ENCODE measurements at places on chromosomes 12 and 14. TPM values are rescaled to one million over a fixed set of nuclear protein-coding genes. Genes with fewer than 3 reads are reported as not detected.

KRT85 gene
- not detected for total RNA-seq

GRCh38 chr14:59363531-59364226 lies 101.5 kb downstream of the GPR135 start:
- no peak for DNase-seq

DNA sequence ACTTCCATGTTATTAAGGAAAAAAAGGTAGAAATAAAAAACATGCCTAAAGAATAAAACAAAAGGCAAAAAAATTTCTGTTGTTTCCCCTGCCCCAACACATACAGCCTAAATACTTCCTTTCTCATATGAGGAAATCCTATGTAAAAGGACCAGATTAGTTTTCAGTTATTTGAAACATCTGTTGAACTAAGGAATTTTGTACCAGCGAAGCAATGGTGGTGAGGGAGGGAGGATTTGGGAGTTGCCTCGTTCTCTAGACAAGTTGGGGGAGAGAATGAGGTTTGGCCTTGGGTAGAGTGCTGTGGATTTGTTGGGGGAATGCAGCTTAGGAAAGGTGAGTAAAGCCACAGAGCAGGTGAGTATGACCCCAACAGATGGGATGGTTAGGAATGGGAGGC lies 141.5 kb upstream of the RFLNA start:
- DNase-seq = no peak

GRCh38 chr12:58703866-58704265 lies 216.4 kb downstream of the LRIG3 start:
- DNase-seq = no peak

DNA sequence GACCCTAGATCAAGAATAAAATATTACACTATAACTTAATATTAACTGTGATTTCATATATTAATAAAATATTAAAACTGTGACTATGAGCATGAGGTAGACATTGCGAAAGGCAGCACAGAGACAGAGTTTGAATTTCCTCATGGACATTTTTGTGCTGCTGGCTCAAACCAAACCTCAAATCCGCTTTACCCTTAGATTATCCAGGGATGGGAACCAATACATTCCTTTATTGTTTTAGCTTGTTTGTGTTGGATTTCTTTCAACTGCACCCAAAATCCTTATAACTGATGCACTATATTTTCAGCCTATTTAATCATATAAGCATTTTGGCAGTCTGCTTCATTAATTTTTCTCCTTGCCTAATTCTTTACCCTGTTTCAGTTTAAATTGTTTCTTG lies 436.7 kb downstream of the ATP23 start:
- no peak for DNase-seq

DNA sequence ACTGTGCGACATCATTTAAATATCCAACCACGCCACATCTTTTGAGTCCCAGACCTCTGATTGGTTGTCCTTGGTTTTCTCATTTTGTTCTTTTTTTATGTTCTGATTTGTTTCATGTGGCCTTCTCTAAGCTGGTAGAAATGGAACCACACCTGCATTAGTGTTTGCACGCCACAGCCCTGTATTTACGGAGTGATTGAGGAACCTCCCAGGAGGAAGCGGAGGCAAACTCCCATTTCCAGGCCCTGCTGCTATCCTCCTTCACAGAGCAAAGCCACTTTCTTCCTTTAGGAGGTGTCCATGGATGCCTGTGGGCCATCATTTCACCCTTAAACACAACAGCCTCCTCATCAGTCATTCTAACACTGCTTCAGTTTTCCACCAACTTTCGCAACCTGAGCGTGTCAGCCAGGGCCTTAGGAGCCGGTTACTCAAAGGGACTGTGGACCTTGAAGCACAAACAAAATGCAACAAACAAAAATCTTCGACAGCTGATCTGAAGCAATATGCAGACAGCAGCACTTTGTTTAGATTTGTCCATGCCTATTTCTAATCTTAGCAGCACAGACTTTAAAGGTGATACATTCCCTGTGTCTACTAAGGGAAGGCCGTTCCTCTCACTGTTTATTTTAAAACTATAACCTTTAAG lies 1258.1 kb upstream of the TMEM132C start:
- no peak for DNase-seq

DNA sequence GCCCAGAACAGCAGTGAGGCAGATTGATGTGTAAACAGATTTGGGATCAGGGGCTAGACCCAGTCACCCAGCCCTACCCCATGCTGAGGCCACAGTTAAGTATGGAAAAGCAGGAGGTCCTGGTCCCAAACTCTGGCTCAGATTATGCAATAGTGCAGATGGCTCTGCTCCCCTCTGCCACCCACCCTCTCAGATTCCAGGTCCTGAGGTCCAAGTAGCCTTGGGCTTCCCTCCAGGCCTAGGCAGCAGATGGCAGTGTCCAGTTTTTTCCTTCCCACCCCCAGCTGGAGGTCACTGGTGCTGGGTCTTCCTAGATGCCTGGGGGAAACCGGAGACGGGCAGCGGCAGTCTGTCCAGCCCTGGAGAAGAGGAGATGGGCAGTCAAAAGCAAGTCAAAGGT lies 2.8 kb upstream of the DHH start:
- no peak for DNase-seq

DNA sequence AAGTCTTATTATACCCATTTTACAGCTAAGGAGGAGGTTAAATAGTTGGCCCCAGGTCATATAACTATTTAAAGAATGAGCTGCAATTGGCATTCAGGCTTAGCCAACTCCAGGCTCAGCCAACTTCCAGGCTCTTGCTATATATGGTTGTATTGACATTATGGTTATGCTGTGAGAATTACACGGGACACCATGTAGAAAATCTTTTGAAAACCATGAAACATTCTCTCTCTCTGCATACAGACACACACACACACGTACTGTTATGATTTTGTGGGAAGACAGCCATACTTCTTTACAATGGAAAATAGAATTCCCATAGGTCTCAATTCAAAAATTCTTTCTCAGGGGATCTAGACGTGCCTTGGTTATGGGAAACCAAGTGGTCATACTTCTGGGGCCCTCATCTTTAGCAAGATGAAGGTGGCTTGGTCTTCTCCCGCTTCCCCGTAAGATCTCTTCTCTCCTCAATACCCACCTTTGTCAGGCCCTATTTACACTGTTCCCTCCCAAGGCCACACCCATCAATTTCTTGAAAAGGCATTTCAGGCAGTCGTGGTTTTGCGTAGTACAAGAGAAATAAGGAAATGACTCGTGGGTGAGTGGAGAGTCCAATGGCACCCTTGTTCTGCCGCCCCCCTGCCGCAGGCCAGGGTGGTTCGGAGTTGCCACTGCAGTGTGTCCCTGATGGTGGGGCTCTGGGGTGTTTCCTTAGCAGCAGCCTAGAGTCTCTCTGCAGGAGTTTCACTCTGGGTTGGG lies 10.0 kb upstream of the GPRC5A start:
- peak; percentile 81 for DNase-seq

DNA sequence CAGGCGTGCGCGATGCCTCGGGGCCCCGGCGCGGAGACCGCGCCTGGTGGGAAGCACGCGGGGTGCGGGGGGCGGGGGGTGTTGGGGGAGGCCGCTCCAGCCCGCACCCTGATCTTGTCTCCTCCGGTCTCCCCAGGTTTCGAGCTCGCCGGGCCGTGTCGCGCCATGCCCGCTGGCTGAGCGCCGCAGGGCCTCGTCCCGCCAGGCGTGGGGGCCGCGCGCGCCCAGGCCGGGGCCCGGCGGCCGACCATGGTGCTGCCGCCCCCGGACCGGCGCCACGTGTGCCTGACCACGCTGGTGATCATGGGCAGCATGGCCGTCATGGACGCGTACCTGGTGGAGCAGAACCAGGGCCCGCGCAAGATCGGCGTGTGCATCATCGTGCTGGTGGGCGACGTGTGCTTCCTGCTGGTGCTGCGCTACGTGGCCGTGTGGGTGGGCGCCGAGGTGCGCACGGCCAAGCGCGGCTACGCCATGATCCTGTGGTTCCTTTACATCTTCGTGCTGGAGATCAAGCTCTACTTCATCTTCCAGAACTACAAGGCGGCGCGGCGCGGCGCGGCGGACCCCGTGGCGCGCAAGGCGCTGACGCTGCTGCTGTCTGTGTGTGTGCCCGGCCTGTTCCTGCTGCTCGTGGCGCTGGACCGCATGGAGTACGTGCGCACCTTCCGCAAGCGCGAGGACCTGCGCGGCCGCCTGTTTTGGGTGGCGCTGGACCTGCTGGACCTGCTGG lies 2.4 kb downstream of the TMEM121 start:
- no peak for DNase-seq

GRCh38 chr12:25491396-25492325 lies 61.4 kb downstream of the LMNTD1 start:
- no peak for DNase-seq

- DNase-seq = no peak
Observed at GRCh38 chr14:91774140-91775096, 42.5 kb upstream of the CATSPERB start.

DNA sequence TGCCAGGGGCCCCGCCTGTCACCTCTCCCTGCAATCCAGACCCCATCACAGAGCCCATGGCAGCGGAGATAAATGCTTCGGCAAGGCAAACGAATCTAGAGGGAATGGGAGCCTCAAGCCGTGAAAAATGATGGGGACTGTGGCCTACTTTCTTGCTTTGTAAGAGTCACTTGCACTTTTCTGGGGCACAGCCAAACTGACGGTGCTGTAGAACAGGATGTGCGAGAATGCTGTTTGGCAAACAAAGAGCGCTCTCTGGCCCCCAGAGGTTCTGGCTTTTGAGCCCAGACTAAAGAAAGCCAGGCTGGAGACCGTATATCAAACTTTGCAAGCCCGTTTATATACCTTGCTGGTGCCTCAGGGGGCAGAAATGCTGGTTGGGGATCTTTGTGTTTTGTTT lies 108.7 kb downstream of the CACNA1C start:
- DNase-seq = no peak

GRCh38 chr12:96424601-96425000 lies 24.4 kb upstream of the CDK17 start:
- DNase-seq = no peak

DNA sequence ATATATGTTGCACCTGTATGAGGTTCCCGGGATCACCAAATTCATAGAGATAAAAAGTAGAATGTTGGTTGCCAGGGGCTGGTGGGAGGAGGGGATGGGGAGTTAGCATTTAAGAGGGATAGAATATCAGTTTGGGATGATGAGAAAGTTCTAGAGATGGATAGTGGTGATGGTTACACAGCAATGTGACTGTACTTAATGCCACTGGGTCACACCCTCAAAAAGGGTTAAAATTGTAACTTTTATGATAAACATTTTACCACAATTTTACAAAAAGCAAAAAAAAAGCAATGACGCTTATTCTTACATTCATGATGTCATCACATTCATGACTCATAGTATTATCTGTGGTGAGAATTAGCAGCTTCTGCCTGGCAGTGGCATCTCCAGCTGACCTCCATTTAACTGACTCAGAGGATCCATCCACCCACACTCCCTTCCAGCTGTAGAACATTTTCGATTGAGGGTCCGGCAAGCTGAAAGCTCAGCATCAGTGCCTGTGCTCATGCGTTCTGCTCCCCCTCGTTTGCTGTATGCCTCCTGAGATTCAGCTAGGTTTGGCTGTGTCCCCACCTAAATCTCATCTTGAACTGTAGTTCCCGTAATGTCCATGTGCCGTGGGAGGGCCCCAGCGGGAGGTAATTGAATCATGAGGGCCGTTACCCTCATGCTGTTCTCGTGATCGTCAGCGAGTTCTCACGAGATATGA lies 64.8 kb upstream of the TMEM260 start:
- no peak for DNase-seq

GRCh38 chr12:13223941-13224340 lies 27.4 kb downstream of the EMP1 start:
- no peak for DNase-seq

DNA sequence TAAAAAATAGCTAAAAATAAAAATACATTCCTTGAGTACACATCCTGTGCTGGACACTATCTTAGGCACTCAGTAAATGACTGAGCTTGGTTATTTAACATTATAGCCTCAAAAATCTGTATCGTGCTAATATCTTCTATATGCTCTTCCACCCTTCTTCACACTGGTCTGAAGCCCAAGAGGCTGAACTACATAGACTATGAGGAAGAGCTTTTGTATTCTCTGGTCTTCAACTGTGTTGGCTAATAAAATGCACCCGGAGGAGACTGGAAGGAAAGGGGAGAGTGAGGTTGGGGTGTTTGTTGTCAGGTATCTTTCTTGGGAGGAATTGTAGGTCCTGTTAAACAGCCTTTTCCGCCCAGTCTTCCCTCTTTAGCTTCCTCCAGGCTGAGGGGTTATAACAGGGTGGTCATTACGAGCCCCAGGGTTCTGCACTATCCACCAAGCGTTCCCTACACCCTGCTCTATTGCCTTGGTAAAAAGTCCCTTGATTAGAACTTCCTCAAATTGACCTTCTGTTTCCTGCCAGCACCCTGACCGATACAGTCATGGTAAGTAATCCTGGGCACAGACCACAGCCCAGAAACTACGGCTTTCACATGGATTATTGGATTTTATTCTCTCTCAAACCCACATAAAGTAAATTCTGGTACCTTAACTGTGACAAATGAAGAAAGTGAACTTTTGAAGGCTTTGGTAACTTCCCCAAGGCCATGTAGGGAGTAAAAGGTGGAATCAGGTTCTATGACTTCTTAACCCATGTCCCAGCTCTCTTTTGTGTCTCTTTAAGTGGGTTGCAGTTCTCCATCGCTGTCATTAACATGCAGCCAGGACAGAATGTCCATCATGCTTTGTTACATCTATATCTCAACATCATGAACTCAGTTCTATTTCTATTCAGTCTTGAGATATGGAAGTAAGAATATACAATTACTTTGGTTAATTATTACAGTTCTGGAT lies 71.3 kb downstream of the PTHLH start:
- DNase-seq = no peak

DNA sequence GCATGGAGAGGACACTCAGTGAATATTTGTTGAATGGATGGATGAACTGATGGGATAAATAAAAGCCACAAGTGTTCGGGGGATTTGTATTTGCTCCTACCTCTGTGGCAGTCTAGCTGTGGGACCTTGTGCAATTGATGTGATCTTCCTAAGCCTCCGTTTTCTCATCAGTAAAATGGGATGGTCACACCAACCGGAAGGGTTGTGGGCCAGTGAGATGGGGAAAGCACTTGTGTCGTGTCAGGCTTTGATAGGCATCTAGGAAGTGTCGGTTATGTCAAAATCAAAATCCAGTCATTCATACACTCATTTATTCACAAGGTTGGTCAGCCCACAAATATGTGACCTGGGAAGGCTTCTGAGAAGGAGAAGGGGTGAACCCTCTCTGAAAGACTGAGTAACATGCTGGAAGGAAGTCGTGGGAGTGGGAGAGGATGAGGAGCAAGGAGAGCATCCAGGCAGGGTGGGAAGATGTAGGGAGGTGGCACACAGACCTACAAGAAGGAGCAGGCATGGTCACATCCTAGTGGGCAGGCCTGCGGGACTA lies 7.8 kb upstream of the SERPINA9 start:
- DNase-seq = no peak

- no peak for DNase-seq
Observed at GRCh38 chr12:31474751-31475150, 116.2 kb downstream of the DENND5B start.

All from Calu3 (cell line).